ENCODE measurements at places on chromosomes 7 and 10.

DNA sequence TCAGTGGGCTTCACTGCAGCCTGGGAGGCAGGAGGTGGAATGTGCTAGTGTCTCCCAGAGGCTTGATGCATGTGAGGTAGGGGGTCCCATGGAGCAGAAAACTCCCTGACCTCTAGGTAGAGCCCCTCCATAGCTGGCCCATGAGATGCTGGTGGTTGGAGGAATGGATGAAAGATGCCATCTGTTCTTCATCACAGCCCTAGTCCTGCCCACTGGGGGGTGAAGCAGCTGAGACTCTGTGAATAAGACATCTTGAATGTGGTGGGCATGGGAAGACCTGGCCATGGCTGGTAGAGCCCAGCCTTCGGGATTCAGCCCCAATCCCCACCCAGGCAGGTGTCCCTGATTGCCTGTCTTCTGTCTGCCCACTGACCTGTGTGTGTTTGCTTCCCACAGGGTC, 92.5 kb downstream of the COL13A1 start:
- no peak for DNase-seq

- no peak for DNase-seq
These were observed 1.6 kb upstream of the ZNF239 start for GRCh38 chr10:43576062-43576461.

- no peak for DNase-seq
These were observed 85.5 kb upstream of the ADO start for GRCh38 chr10:62719061-62719460.

GRCh38 chr7:154255324-154255723, 203.1 kb downstream of the DPP6 start:
- no peak for DNase-seq

DNA sequence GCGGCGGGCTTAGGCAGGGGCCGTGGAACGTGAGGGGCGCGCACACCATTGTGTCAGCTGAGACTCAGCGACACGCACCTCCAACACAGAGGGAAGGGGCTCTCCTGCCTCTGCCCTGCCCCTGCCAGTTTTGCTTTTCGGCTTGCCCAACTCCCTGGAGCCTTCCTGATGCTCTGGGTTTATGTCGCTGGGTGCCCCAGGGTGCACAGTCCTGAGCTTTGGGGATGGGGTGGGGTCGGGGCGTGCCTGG, 13.3 kb downstream of the TMEM120A start:
- DNase-seq, result no peak

- no peak for DNase-seq
These were observed 65.0 kb downstream of the PRKCQ start for GRCh38 chr10:6514844-6515780.

- DNase-seq, result no peak
These were observed 106.4 kb upstream of the TCF7L2 start for GRCh38 chr10:112843623-112844022.

DNA sequence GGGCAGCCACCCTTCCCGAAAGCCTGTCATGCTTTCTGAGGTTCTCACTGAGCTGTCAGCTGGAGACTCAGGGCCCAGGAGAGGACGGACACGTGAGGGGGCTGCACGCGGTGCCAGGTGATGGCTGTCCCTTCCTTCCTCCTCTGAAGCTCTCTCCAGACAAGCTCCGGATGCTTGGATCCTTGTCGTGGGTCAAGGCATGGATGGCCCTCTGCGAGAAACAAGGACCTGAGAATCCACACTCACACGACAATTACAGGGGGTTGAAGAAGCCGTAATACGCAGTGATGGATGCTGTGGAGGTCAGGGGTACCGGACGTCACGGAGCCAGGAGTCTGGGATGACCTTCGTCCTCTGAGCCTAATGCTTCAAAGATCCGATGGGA, 170.3 kb downstream of the USP6NL start:
- no peak for DNase-seq

- DNase-seq, result no peak
These were observed 326.6 kb upstream of the KLF6 start for GRCh38 chr10:4111643-4112042.

DNA sequence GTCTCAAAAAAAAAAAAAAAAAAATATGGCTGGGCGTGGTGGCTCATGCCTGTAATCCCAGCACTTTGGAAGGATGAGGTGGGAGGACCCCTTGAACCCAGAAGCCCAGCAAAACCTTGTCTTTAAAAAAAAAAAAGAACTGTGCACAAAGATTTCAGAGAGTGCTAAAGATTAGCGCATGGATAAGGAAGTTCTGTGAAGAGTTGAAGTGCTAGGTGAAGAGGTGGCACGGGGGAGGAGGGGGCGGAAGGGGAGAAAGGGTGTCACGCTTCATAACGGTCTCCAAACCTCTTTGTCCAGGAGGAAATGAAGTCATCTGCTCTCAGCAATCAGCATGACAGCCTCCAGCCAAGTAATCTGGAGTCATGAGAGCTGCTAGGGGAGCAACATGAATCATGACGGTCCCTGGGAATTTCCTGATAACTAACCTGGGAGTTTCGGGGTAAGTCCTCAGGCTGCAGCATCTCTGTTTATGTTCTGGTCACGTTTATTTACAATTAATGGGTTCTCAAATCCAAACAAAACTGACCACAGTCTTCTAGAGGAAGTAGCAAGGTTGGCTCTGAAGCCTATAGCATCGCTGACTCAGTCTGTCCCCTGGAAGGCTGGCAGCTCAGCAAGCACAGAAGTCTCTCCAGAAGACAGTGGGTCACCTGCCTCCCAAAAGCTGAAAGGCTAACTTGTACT, 1.9 kb upstream of the PLAU start:
- peak; percentile 44 for DNase-seq

GRCh38 chr7:84194484-84195271, at the start of gene SEMA3A:
Gene SEMA3A (minus strand): TSS chr7:84194789. CDS start chr7:84194586, 203 bp downstream.
- peak; percentile 19 for DNase-seq

- DNase-seq, result no peak
These were observed 52.4 kb upstream of the NANOS1 start for GRCh38 chr10:118977022-118977599.

DNA sequence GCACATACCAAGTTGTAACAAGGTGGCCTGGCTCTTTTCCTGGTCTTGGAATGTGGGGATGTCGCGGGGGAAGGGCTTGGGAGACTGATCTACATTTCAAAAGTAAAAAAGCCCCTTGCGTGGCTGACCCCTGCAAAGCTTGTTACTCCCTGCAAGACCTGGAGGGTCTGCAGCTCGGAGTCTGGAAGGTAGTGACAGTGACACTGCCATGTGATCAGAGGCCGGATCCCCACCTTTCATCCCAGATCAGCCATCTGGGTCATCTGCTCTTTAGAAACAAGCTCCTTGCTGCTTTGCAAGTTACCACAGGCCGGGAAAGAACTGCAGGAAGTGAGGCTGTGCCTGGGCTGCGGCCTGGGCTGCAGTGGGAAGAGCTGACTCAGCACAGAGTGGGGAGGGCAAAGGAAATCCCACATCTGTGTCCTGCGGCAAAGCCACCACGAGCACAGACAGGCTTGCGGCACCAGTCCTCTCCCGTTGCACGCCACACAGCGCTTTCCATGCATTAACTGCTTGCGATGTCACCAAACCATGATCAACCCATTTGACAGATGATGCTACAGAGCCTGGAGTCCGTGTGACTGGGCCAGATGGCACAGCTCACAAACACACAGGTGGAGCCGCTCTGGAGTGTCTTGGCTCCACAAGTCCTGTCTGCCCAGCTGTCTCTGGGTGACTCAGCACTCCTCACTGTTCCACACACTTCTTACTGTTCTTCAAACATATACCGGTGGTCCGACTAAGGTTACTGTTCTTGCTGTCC, 97.7 kb downstream of the SH3PXD2A start:
- DNase-seq, result peak; percentile 84

GRCh38 chr10:126242397-126243260, 145.6 kb downstream of the ADAM12 start:
- no peak for DNase-seq

DNA sequence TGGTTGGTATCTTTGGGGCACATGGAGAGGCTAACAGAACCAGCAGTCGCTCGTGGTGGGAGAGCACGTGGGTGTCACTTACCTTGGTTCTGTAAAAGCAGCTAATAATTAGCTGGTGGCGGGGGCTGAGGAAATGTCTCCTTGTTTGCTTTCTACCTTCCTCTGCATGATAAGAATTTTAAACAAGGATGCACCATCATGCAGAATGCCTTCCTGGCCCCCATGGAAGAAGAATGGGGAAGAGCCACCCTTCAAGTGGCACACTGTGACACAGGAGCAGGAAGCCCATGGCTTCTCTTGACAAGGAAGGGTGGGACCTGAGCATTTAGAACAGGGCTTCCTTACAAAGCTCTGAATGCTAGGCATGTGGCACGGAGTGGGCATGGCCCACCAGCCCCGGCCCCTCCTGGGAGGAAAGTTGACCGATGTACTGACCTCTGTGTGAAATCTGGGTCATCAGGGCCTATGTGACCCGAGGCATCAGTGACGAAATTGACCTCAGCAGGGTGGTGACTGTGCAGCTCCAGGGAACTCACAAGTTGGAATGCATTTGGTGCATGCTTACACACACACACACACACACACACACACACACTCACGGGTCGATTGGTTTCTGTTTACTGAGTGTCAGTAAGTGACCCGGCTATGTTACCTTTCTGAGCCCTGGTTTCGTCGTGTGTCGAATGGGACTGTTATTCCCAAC, 116.9 kb upstream of the ANLN start:
- no peak for DNase-seq

DNA sequence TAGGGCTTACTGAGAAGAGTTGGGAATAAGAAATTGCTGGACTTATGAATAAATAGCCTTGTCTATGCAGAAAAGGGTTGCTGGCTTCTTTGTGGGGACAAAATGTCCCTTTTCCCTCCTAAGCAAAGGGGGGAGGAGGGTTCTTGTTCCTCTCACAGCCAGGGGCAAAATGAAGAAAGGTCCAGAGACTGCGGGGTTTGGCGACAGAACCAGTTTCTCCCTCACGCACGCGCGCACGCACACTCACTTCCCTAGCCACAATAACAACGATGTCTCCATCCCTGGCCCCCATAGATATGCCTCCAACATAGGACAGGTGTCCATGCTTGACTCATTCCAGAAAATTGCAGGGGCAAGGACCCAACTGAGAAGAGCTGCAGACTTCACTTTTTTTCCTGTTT, 3.3 kb downstream of the ZMIZ1 start:
- no peak for DNase-seq

GRCh38 chr10:112735041-112735695, 214.9 kb upstream of the TCF7L2 start:
- no peak for DNase-seq

Data from activated CD4-positive, alpha-beta T cell treated with anti-CD3 and anti-CD28 coated beads, Interleukin-2, amount 10 ng/mL, durations not matched to agents 7 days and 5 days (primary cell).